Stimulated activated CD8-positive, alpha-beta memory T cell treated with anti-CD3 and anti-CD28 coated beads, Interleukin-2, amount 100 ng/mL, for 1 hour (primary cell): ENCODE measurements at places on chromosomes 11 and 22.
A peak's percentile ranks its signal among the peaks of the same experiment; 100 is the strongest.

DNA sequence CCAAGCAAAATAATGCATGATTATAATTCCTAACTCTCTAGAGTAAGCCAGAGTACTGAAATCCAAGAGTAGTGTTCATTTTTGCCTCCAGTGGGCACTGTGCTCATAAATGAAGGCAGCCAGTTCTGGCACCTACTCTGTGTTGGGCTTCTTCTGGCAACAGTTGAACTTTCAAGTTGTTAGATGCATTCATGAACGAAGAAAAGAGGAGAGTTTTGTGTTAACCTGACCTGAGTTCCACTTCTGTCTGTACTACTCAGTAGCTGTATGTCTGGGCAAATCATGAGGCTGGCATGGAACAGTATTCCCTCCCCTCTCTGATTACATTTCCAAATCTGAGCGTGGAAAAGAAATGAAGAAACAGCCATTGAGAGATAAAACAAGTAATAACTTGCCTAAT lies 20.3 kb upstream of the TENM4 start:
- no peak for DNase-seq

GRCh38 chr11:117843666-117844484 lies 19.3 kb upstream of the FXYD2 start:
- DNase-seq, result peak; percentile 68

DNA sequence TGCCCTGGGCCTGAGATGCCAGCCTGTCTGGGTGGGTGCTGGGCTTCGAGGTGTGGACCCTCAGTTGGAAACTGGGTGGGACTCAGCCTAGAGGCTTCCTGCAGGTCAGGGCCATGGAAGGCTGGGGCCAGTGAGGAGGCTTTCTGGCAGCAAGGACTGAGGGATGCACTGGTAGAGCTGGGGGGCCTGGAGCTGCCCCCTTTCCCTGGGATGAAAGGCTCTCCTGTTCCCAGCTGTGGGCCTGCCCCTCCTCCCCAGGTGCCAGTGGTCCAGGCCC lies 2.5 kb downstream of the SEPTIN5 start:
- no peak for DNase-seq

DNA sequence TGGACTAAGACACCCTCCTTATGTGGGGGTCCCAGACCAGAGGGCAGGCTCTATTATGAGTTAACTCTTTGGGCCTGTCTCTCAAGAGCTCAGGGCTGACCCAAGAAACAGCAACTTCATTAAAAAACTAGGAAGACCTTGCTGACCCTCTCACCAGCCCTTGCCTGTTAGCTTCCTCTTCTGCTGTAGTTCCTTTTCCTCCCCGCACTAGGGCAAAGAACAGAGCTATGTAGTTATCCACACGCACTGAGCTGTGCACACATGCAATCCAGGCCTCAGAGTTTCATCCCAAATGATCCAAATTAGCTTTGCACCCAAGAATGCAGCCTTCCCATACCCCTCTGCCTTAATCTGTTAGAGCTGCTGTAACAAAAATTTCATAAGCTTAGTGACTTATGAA lies 539.6 kb upstream of the CADM1 start:
- DNase-seq, result no peak

DNA sequence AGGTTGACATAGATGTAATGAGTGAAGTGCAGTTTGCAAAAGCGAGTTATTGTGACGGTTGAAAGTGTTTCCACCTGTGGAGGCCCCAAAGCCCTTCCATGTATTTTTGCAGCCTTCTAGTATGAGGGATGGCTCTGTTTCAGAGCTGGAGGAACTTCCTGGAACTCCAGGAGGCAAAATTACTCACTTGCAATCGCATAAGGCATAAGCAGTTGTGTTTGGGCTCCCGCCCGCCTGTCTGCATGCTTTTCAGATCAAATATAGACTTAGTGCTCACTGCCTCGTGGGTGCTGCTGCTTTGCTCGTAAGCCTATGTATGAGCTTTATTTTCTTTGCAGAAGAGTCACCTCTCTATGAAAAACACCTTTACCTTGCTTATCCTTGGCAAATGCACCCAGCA lies 146.8 kb upstream of the LARGE1 start:
- no peak for DNase-seq

GRCh38 chr11:102426000-102426399 lies 26.6 kb downstream of the TMEM123 start:
- no peak for DNase-seq

- no peak for DNase-seq
These were observed 91.7 kb downstream of the KCNQ1 start for GRCh38 chr11:2536440-2536989.

- no peak for DNase-seq
These were observed 14.8 kb upstream of the RAC2 start for GRCh38 chr22:37258753-37259401.

GRCh38 chr11:21794306-21794705 lies 398.6 kb upstream of the ANO5 start:
- no peak for DNase-seq

GRCh38 chr11:125123947-125124617 lies 12.7 kb upstream of the TMEM218 start:
- DNase-seq, result no peak

DNA sequence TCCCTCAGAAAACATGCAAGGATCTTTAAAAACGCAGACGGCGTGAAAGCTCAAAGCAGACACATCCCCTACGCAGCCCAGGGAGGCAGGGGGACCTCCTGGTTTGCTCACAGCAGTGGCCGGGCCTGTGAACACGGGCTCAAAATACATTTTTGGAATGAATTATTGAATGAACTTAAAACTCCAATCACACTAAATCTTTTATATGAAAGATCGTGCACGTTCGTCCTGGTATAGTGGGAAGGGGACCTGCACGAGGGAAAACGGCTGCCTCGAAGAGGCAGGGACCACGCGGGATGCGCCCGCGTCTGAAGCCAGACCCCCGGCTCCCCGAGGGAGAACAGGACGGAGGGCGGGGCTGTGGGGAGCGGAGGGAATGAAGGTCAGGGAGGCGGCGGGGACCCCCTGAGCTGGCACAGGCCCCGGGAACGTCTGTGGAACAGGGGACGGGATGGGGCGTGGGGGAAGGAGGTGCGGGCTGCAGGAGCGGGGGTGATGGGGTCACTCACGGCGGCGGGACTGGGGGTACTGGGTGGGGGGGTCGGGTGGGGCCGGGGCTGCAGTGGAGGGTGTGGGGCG lies 1.3 kb upstream of the PANX2 start:
- no peak for DNase-seq

- no peak for DNase-seq
These were observed 24.0 kb upstream of the CREB3L1 start for GRCh38 chr11:46253258-46254132.

GRCh38 chr11:128713595-128713994 lies 19.7 kb downstream of the FLI1 start:
- DNase-seq, result no peak

DNA sequence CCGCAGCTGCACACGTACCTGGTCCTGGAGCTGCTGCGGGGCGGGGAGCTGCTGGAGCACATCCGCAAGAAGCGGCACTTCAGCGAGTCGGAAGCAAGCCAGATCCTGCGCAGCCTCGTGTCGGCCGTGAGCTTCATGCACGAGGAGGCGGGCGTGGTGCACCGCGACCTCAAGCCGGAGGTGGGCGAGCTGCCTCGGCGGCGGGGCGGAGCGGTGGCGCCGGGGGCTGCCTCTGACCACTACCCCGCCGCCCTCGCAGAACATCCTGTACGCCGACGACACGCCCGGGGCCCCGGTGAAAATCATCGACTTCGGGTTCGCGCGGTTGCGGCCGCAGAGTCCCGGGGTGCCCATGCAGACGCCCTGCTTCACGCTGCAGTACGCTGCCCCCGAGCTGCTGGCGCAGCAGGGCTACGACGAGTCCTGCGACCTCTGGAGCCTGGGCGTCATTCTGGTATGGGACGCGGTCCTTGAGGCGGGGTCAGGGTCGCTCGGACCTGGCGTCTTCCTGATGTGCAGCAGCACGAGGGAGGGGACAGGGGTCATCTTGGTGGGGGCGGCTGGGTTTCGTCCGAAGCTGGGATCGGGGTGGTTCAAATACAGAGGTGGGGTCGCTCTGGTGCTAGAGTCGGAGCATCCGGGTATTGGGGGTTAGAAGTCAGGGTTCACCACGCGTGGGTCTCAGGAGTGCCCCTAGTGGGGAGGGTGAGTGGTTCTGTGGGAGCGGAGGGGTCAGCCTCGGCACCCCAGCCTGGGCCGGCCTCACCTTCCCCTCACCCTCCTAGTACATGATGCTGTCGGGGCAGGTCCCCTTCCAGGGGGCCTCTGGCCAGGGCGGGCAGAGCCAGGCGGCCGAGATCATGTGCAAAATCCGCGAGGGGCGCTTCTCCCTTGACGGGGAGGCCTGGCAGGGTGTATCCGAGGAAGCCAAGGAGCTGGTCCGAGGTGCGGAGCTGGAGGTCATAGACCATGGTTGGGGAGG lies 10.8 kb downstream of the RPS6KA4 start:
- DNase-seq, result no peak

GRCh38 chr11:87399341-87399740 lies 361.6 kb downstream of the TMEM135 start:
- no peak for DNase-seq

DNA sequence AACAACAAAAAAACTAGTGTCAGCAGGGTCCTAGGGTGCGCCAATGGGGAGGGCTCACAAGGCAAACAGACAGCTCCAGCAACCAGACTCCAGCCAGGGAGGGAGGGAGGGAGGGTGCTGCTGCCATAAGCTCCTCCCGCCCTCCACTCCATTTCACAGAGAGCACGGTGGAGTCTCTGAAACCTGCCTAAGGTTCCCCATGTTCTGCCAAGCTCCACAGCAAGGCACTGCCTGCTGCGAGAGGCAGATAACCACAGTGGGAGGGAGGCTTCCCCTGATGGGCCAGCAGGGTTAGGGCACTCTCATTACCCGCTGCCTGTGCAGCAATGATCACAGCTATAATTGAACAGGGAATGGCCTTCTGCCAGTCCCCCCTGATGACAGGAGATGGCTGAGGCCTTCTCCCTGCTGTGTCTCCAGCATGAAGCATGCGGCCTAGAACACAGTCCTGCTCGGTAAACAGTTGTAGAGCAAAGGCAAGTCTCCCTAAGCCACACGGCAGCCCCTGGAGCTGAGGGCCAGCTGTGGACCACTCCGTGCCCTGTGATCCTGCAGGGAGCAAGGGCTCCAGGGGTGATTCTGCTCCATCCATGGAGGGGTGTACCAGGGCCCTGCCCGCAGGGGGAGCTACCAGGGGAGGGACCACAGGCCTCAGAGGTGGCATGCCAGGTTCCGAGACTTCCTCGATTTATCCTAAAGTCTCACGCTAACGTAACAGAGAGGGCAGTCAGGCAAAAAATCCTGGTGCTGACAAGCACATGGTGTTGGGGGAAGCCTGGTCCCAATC lies 42.9 kb downstream of the PC start:
- DNase-seq, result no peak

GRCh38 chr11:59285716-59286260 lies 72.9 kb upstream of the OR5AN1 start:
- no peak for DNase-seq

- no peak for DNase-seq
These were observed 99.2 kb downstream of the BBOX1 start for GRCh38 chr11:27139742-27140367.

GRCh38 chr11:103325686-103326069 lies 216.5 kb downstream of the DYNC2H1 start:
- no peak for DNase-seq

- no peak for DNase-seq
These were observed 148.1 kb upstream of the BLID start for GRCh38 chr11:122264121-122264520.

- no peak for DNase-seq
These were observed 50.0 kb upstream of the SYT13 start for GRCh38 chr11:45336136-45336535.

- no peak for DNase-seq
These were observed 15.4 kb upstream of the LRP5 start for GRCh38 chr11:68297052-68297378.

DNA sequence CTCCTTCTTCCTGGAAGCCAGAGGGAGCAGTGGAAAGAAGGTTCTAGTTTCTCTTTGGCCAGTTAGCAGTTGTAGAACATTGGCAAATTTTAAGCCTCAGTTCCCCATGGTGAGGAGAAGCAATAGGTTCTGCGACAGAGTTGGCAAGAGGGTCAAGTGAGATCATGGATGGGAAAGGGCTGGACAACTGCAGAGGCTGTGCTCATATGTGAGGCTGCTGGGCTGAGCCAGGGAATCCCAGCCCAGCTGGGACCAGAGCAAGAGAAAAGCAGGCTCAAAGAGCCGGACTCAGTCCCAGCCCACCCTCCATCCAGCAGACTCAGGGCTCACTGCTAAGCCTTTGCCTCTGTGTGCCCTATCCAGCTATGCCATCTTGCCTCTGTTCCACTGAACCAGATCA lies 66.8 kb upstream of the MYOD1 start:
- DNase-seq, result no peak

- no peak for DNase-seq
These were observed 137.1 kb downstream of the ADAMTS15 start for GRCh38 chr11:130585545-130585944.

DNA sequence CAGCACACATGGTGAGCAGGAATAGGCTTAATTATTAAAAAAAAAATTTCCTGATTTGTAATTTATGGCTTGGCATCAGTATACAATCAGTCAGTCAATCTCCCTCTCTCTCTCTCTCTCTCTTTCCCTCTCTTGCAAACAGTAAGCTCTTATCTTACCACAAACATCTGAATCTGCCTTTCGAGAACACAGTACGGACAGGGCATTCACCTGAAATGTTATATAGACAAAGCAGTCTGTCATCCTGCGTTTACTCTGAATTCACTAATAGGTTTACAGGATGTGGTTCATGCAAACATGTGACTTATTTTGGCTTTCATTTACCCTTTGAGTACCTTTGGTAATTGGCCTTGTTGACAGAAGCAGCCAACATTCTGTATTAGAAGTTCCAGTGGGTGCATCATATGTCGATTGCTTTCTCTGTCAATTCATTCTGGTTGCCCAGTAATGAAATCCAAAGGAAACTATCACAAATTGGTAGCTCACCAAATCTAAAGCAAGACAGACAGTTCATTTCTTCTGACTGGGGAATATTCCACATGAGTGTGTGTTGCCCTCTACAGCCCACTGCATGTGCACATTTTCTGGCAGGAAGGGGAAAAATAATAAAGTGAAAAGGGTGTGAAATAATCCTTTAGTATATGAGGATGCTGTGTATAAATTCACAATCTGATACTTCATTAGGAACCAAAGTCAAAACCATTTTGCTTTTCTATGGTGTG lies 1058.2 kb downstream of the LRRC4C start:
- DNase-seq, result no peak

DNA sequence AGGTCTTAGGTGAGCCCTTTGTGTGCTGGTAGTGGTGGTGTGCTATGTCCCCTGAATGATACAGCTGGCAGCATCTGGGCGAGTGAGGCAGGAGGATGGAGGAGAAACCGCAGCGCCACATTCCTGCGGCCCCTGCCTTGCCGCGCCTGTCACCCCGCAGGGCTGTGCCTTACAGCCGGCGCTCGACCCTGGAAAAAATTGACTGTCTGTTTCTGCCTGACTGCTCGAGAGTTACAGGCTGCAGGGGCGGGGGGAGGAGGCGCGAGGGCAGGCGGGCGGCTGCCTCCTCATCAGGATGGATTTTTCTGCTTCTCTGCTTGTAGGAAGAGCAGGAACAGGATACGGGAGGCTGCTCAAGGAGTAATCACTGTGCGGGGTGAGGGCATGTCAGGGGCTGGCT lies 443.4 kb downstream of the MIAT start:
- no peak for DNase-seq

GRCh38 chr11:21543901-21544300 lies 649.0 kb upstream of the ANO5 start:
- no peak for DNase-seq
